ENCODE measurements at places on chromosomes 1 and 21.

DNA sequence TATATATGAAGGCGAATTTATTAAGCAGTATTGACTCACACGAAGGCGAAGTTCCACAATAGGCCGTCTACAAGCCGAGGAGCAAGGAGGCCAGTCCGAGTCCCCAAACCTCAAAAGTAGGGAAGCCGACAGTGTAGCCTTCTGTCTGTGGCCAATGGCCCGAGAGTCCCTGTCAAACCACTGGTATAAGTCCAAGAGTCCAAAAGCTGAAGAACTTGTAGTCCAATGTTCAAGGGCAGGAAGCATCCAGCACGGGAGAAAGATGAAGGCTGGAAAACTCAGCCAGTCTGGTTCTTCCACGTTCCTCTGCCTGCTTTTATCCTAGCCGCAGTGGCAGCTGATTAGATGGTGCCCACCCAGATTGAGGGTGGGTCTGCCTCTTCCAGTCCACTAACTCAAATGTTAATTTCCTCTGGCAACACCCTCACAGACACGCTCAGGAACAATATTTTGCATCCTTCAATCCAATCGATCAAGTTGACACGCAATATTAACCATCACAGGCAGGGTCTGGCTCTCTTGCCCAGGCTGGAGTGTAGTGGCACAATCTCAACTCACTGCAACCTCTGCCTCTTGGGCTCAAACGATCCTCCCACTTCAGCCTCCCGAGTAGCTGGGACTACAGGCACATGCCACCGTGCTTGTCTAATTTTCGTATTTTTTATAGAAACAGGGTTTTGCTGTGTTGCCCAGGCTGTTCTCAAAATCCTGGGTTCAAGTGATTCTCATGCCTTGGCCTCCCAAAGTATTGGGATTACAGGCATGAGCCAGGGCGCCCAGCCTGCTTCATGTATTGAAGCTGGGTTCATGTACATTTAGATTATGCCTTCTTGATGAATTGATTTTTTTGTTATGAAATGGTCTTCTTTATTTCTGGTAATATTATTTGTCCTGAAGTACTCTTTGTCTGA, 85.3 kb downstream of the DHRS3 start:
- no peak for DNase-seq

GRCh38 chr1:77585610-77586314, 96.7 kb downstream of the ZZZ3 start:
- DNase-seq, result no peak

DNA sequence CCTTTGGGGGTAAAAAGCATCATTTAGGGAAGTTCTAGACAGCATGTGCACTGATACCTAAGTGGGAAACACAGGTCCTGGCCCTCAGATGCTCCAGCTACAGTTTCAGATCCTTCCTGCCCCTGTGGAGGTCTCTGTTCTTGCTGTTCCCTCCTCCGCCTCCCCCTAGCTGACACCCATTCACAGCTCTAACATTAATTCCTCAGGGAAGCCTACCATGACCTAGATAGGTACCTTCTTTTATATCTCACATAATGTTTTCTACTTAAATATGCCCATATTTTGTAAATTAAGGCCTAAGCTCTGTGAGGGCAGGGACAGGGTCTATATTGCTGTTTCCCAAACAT, 11.3 kb downstream of the TSPAN2 start:
- no peak for DNase-seq

DNA sequence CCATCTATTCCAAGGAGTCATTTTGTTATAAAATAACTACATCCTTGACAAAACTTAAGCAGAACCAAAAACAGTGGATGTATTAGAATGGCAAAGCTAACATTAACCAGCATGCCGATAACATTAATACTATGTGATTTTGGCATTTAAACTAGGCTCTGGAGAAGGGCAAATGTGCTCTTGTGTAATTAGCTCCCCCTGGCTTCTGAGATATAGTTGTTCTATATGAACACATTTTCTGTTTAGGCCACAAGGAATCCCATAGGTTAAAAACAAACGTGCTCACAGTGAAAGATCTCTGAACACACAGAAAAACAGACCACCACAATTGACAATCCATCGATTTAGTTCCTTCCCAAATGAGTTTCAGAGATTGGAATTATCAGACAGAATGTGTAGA, 57.4 kb upstream of the TARS2 start:
- no peak for DNase-seq

- DNase-seq, result no peak
Measured at GRCh38 chr1:228487336-228488124, at the start of gene RNF187. TSS of gene RNF187 (plus strand) at chr1:228487382.

DNA sequence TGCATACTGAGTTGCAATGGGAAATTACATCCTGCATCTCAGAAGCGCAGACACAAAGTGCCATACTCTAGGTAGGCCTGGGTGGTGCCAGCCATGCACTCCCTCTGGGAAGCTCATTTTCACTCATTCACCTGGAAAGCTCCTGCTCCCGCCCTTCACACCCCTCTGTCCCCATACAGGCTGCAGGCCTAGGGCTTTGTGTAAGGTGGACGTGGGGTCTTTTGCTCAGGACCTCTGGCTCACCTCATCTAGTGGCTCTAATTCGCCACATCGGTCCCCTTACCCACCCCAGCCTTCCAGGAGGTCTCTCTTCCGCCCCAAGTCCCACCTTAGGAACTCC, 751 bp downstream of the MRPS15 start:
- DNase-seq, result no peak

All from GDM1 (cell line).